Aorta (tissue), 5 donors: ENCODE measurements at places on chromosomes 5 and 9.

DNA sequence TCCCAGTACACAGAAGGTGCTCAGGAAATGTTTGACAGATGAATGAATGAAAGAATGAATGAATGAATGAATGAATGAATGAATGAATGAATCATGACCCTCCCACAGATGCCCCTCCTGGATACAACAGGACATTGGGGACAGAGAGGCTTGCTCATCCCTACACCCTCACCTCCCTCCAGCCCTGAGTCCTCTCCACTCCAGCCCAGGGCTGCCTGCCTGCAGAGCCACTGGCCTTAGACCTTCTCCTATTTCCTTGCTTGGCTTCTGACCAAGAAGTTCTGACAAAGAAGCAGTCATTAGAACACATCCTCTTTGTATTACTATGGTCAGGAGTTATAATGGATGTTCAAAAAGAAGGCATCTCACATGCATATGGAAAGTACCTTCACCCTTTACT is 240.7 kb upstream of the DAPK1 start:
- no peak for DNase-seq

- no peak for DNase-seq
Measured at GRCh38 chr9:134175291-134175807, 11.0 kb upstream of the RNU6ATAC start.

DNA sequence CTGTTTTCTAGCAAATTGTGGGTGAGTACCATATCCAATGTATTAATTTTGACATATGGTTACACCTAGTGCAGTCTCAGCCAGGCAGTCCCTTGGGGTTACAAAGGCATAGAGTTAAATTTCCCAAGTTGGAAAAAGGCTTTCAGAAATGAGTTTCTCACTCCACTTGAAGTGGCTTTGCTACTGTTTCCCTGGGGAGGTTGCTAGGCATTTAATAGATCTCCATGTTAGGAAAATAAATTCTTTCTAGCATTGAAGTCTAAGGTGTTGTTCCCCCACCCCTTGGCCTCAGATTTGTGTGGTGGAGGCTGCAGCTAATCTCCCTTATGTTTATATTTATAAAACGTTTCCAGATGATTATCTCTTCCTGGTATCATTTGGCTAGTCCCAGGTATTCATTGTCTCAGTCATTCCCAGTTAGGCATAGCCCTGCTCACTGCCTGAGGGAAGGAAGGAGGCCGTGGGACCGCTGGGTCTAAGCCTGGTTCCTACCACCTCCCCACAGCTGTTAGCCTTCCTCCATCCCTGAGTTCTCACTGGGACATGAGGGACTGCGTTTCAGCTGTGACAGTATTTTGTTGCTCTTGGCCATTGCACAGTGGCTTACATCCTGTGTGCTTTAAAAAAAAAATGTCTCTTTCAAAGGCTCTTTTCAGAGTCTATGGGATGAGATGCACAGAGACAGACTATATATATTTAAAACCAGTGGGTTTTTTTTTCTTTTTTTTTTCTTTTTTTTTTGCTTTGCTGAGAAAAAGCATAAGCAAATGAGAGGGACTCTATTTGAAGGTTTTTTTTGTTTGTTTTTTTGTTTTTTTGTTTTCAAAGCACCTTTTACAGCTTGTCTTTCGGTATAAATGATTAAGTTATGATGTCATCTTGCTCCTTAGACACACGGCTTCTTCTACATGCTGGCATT is 121.5 kb downstream of the MAST4 start:
- DNase-seq, result no peak

GRCh38 chr5:63263411-63263810 is 684.8 kb downstream of the LRRC70 start:
- no peak for DNase-seq

- no peak for DNase-seq
Measured at GRCh38 chr9:88420227-88420626, 32.0 kb downstream of the SPIN1 start.

DNA sequence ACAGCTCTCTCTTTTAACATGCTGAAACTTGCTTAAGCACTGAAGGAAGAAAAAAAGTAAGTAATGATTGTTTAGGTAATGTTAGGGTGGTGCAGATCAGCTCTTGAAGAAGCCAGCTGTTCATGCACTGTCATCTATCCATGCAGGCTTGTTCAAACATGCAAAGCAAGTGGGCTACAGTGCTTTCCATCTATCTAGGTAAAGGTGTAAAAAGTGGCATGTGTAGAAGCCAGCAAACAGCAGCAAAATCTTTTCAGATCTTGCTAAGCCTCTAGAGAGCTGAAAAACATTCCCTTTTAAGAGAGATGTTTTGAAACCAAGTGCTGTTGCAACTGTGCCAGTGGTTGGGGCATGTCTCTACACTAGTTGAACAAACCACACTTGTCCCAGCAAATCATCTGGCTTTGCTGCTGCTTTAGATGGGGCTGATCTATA is 214.4 kb downstream of the EFNA5 start:
- DNase-seq, result no peak
